ENCODE measurements at places on chromosomes 2 and 18. TPM values are rescaled to one million over a fixed set of nuclear protein-coding genes. Genes with fewer than 3 reads are reported as not detected.

DNA sequence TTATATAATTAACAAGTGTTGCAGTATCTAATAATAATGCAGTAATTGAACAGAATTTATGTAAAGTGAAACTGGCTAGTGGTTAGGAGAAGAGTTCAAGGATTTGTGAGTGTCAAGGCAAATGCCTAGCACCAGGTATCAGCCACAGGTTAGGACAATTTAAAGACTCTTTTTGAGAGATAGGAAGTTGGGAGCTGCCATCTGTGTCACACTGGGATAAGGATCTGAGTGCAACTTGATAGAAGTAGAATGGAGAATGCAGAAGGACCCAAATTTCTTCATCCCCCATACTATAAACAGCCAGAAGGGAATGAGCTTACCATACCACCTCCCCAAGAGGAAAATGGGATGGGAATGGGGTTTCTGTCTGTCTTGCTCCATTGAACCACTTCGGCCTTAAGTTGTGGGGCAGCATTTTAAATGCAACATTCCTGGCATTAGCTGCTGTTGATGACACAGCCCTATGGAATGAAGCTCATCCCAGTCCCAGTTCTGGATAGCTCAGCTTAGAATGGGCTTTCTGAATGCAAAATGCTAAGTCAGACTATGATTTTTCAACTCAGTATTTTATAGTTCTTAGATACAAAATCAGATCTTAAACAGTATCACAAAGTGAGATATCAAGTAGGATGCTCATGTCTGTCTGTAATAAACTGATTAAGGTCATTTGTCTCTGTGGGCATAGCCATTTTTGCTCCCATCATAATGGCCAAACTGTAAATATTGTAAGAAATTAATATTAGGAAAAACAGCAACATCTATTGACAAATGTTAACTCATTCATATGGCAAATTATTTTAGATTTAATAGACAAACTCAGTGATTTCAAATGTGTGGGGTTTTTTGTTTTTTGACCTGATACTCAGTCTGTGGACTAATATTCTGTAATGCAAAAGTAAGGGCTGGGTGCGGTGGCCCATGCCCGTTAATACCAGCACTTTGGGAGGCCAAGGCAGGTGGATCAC is 44.0 kb downstream of the GPR155 start:
- peaks cover 5% of the 10 kb centered on the region for H3K36me3 ChIP-seq
- no peak overlapping the region for H3K27ac ChIP-seq
- DNase-seq = no peak
- H3K4me3 ChIP-seq = no peak overlapping the region

DNA sequence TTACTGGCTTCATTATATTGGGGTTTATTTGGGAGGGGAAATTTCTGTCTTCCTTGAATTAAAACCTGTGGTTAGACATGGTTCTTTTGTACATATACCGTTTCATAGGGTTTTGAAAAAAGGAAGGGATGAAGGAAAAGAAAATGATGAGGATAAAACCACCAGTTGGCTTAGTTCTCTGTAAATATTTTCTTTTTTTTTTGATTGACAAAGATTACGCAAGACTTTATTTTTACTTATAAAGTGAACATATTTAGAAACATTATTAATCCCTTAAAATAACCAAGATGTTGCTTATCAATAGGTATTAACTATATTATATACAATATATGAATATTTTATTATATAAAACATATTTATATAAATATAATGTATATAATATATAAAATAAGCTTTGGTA is 45.1 kb upstream of the TUBA3E start:
- H3K4me3 ChIP-seq = no peak overlapping the region
- H3K36me3 ChIP-seq = no peaks in the 10 kb centered on the region
- H3K27ac ChIP-seq = no peak overlapping the region

DNA sequence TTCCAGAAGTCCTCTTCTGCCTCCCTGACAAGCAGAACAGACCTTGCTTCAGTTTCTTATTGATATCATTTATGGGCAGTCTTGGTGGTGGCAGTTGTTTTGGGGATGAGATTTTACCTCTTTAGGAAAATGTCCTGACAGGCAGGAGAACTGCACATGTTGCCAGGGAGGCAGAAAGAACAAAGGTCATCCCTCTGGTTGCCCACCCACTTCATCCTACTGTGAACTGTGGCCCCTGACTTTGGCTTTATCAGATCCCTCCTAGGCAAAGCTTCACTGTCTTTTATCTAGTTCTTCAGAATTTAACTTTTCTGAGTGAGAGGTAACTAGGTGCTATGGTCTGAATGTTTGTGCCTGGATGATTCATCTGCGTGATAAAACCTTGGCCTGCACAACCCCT is 2071.3 kb upstream of the CELF4 start:
- H3K36me3 ChIP-seq = no peaks in the 10 kb centered on the region
- no peaks in the 10 kb centered on the region for H3K27me3 ChIP-seq
- no peak overlapping the region for H3K27ac ChIP-seq
- no peak overlapping the region for H3K4me3 ChIP-seq
- DNase-seq = no peak

DNA sequence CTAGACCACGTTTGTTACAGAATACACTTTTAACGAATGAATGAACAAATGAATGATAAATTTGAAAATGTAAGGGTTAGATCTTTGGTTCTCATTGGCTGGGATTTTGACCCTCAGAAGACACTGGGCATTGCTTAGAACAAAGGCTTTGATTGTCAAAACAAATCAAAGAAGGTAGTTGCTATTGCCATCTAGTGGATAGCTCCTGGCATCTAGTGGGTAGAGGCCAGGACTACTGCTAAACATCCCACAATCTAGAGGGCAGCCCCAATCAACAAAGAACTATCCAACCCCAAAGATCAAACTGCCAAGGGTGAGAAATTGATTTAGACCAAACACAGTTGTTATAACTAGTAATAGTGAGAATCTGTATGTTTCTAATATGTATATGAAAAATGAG is 552.3 kb downstream of the KCNJ3 start:
- no peak overlapping the region for H3K4me3 ChIP-seq
- DNase-seq = no peak
- H3K36me3 ChIP-seq = no peaks in the 10 kb centered on the region
- no peaks in the 10 kb centered on the region for H3K4me1 ChIP-seq
- no peak overlapping the region for H3K27ac ChIP-seq

GRCh38 chr2:28152585-28153280 is 239.9 kb upstream of the FOSL2 start:
- no peaks in the 10 kb centered on the region for H3K36me3 ChIP-seq
- no peak for DNase-seq
- no peak overlapping the region for H3K27ac ChIP-seq
- H3K4me3 ChIP-seq = no peak overlapping the region

GRCh38 chr2:240301256-240301795 is 134.1 kb upstream of the GPC1 start:
- no peaks in the 10 kb centered on the region for H3K27me3 ChIP-seq
- H3K4me3 ChIP-seq = no peak overlapping the region
- no peaks in the 10 kb centered on the region for H3K36me3 ChIP-seq
- no peaks in the 10 kb centered on the region for H3K4me1 ChIP-seq

- H3K36me3 ChIP-seq = no peaks in the 10 kb centered on the region
- H3K27me3 ChIP-seq = no peaks in the 10 kb centered on the region
- DNase-seq = no peak
- no peak overlapping the region for H3K27ac ChIP-seq
Measured at GRCh38 chr2:56410140-56410539, 226.3 kb downstream of the CCDC85A start.

DNA sequence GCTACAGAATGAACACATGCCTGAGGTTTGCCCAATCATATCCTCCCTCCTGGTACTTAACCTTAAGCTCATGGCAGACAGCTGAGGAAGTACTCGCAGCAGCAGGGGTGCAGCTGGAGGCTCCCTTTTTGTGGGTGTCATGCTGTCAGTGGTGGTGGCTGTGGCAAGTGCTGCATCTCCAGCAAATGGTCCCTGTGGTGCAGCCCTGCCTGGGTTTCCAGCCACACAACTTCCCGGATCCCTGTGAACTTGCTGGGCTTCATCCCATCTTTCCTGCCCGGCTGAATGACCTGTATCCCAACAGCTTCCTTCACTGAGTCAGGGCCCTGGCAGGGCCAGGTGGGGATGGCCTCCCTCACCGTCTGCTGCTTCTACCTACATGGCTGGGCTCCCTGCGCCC is 5.0 kb downstream of the TMEM185B start:
- no peak overlapping the region for H3K4me3 ChIP-seq
- peaks cover 35% of the 10 kb centered on the region for H3K4me1 ChIP-seq
- H3K27me3 ChIP-seq = no peaks in the 10 kb centered on the region
- H3K27ac ChIP-seq = no peak overlapping the region

- no peak overlapping the region for H3K27ac ChIP-seq
- H3K36me3 ChIP-seq = peaks cover 49% of the 10 kb centered on the region
- no peaks in the 10 kb centered on the region for H3K4me1 ChIP-seq
- H3K27me3 ChIP-seq = no peaks in the 10 kb centered on the region
- DNase-seq = no peak
Measured at GRCh38 chr2:71379086-71379485, 47.5 kb downstream of the ZNF638 start.

DNA sequence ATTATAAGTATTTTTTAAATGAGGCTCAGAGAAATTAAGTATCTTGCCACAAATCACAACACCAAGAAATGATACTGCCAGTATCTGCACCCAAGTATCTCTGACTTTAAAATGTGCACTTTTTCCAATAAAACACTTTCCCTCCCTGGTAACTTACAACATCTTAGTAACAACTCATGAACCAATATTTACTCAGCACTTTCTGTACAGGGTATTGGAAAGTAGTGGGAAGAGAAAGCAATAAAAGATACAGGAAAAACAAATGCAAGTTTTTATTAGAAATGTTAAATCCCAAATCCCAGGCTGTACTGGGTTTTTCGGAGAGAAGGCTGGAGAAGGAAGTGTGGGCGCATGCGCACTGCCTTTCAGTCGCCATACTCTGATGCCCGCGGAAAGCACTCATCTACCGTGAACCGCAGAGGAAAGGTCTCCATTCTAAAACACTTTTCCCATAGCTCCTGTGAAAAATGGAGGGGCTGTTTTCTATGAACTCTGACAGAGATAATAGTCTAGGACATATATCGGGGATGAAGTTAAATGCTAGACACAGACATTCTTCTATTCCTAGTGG is 52.1 kb downstream of the L3MBTL4 start:
- H3K27me3 ChIP-seq = no peaks in the 10 kb centered on the region
- H3K36me3 ChIP-seq = no peaks in the 10 kb centered on the region
- H3K27ac ChIP-seq = no peak overlapping the region
- H3K4me1 ChIP-seq = no peaks in the 10 kb centered on the region
- no peak for DNase-seq
- no peak overlapping the region for H3K4me3 ChIP-seq

- no peaks in the 10 kb centered on the region for H3K36me3 ChIP-seq
- DNase-seq = no peak
- H3K4me3 ChIP-seq = no peak overlapping the region
- no peaks in the 10 kb centered on the region for H3K27me3 ChIP-seq
- H3K27ac ChIP-seq = no peak overlapping the region
Measured at GRCh38 chr2:226934546-226935201, 98.8 kb downstream of the RHBDD1 start.

- H3K27me3 ChIP-seq = no peaks in the 10 kb centered on the region
- no peaks in the 10 kb centered on the region for H3K36me3 ChIP-seq
- H3K4me1 ChIP-seq = no peaks in the 10 kb centered on the region
Measured at GRCh38 chr18:51300912-51301311, 103.4 kb upstream of the MEX3C start.

DNA sequence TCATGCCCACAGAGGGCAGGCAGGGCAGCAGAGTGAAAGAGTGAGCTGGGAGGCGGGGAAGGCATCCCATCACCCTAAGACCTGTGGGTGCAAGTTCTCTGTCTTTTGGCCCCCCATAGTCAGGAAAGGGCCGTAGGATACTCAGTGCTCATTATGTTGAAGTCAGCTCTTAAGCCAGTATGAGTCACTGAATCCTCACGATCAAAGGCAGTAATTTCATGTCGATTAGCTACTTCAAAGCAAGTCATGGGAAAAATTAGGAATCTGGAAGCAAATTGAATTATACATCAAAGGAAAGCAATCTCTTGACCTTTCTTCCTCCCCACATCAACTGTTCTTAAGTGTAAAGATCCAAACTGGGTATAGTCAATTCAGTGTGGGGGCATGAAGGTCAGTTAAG is 178.9 kb downstream of the FHOD3 start:
- H3K4me3 ChIP-seq = no peak overlapping the region
- no peak for DNase-seq
- H3K27ac ChIP-seq = no peak overlapping the region
- no peaks in the 10 kb centered on the region for H3K4me1 ChIP-seq

DNA sequence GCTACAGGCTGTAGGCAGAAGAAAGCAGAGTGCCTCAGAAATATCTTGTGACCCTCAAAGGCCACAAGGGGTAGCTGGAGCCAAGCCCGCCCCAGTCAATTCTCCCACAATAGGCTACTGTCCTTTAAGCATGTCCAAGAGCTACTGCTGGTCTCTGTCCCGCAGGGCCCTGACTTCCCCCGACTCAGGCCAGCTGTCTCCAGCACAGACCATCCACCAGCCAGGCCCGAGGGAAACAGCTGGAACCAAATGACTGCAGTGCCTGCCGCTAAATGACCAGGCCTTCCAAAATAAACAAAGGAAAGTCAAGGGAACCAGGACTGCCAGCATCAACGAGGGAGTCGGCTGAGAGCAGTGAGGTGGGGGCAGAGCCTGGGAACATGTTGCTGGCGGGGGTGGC is 36.7 kb downstream of the MCFD2 start:
- H3K27me3 ChIP-seq = no peaks in the 10 kb centered on the region
- no peak overlapping the region for H3K27ac ChIP-seq
- DNase-seq = no peak
- no peaks in the 10 kb centered on the region for H3K36me3 ChIP-seq
- H3K4me1 ChIP-seq = peaks cover 49% of the 10 kb centered on the region
- H3K4me3 ChIP-seq = no peak overlapping the region

DNA sequence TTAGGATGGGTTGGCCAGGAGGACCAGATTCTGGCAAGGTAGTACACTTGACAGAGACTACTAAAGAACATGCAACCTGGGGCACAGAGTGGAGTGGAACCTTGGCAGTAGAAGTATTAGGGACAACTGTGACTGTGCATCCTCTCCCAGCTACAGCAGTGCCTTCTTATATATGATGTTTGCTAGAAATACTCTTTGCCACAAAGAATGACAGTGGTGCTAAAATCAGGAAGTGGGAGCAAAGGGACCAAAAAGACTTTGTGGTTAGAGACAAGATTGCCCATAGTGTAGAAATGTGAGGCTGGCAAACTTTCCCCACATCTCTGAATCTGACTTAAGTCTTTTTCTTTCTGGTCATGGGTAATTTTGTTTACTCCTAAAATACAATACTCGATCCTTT is 9.4 kb upstream of the SLC38A11 start:
- no peak overlapping the region for H3K27ac ChIP-seq
- no peak overlapping the region for H3K4me3 ChIP-seq
- no peaks in the 10 kb centered on the region for H3K36me3 ChIP-seq
- DNase-seq = no peak
- H3K27me3 ChIP-seq = no peaks in the 10 kb centered on the region

GRCh38 chr2:235287375-235287733 is 206.5 kb upstream of the AGAP1 start:
- H3K27me3 ChIP-seq = no peaks in the 10 kb centered on the region
- DNase-seq = no peak
- H3K4me3 ChIP-seq = no peak overlapping the region
- H3K36me3 ChIP-seq = no peaks in the 10 kb centered on the region
- H3K27ac ChIP-seq = no peak overlapping the region

The LRRC30 gene
- not detected for total RNA-seq

The COLEC11 gene
- total RNA-seq = not detected

The GCFC2 gene
- 35.6 TPM for total RNA-seq

The ETAA1 gene
- 15.2 TPM for total RNA-seq

Data from vagina (tissue), 2 donors.